ENCODE measurements at places on chromosomes 5 and 9. TPM values are rescaled to one million over a fixed set of nuclear protein-coding genes. Genes with fewer than 3 reads are reported as not detected.

- no peak for DNase-seq
Observed at GRCh38 chr9:130058154-130058553, 4.4 kb downstream of the GPR107 start.

- DNase-seq: no peak
Observed at GRCh38 chr5:55521881-55522280, 12.9 kb downstream of the PLPP1 start.

The DMGDH gene
- total RNA-seq: 0.57 TPM

The TMEM252 gene
- not detected for total RNA-seq

The SPINK7 gene
- total RNA-seq: not detected

Data from activated T-cell treated with anti-CD3 and anti-CD28 coated beads, Interleukin-2, amount 50 U/mL, for 4 hours (primary cell).